Posterior cingulate gyrus (tissue), 11 donors: ENCODE measurements at places on chromosomes 6 and 20.

DNA sequence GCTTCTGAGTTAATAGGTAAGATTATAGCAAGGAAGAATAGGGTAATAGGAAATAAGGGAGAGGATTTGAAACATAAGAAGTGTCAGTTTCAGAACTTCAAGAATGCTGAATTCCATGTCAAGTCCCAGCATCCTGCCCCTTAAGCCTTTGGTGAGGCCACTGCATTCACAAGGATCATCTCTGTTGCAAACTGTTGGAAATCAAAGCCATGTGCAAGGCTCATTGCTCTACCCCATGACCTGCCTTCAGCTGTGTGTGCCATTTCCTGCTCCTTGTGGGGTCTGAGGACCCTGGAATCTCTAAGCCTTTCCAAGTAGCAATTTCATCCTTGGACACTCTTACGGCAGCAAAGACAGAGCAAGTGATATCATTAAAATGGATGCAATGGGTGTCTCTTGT is 203.0 kb downstream of the CDC5L start:
- DNase-seq: no peak

GRCh38 chr20:58688840-58689239 is 3.8 kb upstream of the NPEPL1 start:
- DNase-seq: no peak

GRCh38 chr6:136859430-136859829 is 37.0 kb downstream of the PEX7 start:
- no peak for DNase-seq

- DNase-seq: no peak
These were observed 987.7 kb downstream of the GRIK2 start for GRCh38 chr6:102381203-102381602.

DNA sequence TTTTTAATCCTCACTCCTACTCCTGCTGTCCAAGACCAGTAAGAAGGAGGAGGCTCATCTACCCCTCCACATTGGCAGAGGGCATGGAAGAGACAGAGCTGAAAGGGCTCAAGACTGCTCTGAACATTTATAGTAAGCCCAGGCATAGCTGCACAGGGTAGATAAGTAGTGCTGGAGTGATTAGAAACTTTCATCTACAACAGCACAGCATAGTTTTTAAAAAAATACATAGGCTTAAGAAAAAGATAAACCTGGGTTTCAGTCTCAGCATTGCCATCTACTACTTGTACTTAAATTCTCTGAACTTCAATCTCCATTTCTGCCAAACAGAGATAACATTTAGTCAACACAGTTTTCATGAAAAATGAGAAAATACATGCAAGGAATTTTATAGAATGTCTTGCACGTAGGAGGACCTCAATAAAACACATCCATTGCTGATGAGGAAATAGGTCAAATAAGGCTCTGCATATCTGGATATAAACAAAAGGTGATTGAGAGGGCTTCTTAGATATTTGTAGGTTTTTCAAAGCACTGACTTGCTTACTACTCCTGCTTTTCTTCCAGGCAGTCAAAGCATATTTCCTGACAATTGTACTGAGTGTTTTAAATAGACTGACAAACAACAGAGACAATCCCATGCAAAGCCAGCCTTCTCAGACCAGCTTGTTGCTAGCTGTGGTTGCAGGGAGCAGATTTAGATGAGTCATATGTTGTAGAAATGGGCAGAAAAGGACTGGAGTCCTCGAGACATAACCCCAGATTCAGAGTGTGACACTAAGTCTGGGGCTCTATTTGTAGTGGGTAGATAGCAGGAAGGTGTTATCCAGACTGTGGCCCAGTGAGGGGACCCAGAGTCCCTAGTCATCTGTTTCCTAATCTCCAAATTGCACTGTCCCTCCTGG is 107.4 kb upstream of the TAB2 start:
- DNase-seq: no peak

DNA sequence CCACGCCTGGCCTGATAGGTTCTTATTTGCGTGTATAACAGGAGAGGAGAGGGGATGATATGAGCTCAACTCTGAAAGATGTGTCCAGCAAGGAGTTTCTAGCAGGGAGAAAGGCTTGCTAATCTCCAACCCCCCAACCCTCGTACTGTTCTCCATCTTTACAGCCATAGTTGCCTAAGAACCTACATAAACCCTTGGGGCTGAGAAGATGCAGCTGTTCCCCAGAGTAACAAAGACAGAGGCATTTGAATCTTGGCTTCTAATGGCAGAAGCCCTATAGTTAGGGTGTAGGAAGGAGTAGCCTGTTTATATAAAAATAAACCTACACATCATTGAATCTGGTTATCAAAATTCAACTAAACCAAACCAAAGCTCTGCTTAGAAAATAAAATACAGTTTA is 631.4 kb upstream of the SLC35B3 start:
- DNase-seq: no peak

DNA sequence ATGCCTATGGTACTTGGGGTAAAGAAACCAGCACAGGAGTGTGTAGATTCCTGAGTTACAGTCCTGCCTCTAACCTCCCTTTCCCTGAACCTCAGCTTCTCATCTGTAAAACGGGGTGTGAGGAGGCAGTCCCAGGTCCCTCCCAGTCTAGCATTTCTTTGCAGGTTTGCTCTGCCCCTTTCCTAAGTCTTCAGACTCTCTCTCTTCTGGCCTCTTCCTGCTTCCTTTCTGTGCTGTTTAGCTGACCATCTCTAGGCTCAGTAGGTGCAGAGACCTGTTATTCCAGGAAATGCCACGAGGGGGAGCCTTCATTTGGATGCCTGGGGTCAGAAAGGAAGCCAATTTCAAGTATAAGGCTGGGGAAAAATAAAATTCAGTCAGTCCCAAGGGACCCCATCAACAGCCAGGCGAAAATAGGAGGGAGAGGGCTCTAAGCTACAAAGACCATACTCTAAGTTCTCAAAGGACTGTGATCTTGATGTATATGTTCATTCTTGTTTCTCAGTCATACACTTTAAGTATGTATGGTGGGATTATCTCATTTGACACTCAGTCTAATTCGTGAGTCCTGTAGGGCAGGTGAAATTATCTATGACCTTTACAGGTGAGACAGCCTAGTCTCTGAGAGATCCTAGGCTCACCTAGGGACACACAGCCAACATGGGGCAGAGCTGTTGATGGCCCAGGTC is 89.1 kb downstream of the NCR2 start:
- peak; percentile 72 for DNase-seq

GRCh38 chr6:47239546-47239945 is 70.2 kb downstream of the TNFRSF21 start:
- peak; percentile 29 for DNase-seq

DNA sequence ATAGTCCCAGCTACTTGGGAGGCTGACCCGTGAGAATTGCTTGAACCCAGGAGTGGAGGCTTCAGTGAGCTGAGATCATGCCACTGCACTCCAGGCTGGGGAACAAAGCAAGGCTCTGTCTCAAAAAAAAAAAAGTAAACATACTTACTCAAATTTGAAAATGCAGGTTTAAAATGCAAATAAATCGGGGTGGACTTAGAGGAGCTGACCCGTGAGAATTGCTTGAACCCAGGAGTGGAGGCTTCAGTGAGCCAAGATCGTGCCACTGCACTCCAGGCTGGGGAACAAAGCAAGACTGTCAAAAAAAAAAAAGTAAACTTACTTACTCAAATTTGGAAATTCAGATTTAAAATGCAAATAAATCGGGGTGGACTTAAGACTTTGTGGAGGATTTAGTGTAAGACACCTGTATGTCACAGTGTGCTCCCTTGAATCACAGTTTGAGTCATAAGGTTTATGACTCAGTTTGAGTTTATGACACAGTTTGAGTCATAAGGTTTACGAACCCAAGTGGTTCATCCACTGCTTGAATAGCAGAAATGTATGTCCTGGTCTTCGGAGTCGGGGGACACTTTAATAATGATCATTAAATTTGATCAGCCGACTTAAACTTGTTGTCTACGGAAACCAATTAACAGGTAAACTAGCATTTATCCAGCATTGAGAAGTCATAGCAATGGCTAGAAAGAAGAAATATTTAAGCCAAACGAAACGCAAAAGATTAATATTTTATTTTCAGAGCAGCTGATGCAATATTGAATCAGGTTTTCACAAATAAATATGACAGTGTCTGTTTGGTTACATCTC is 6.8 kb upstream of the MRPS10 start:
- no peak for DNase-seq

- no peak for DNase-seq
These were observed 45.8 kb downstream of the OR2J2 start for GRCh38 chr6:29216528-29216927.

GRCh38 chr6:52532457-52532856 is 44.4 kb downstream of the TRAM2 start:
- no peak for DNase-seq

DNA sequence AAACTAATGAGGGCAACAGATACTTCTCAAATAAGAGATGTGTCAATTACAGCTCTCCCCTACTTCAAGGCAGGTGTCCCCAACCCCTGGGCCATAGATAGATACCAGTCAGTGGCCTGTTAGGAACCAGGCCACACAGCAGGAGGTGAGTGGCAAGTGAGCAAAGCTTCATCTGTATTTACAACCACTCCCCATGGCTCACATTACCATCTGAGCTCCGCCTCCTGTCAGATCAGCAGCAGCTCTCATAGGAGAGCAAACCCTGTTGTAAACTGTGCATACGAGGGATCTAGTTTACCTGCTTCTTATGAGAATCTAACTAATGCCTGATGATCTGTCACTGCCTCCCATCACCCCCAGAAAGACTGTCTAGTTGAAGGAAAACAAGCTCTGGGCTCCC is 422.1 kb downstream of the GJA1 start:
- no peak for DNase-seq

DNA sequence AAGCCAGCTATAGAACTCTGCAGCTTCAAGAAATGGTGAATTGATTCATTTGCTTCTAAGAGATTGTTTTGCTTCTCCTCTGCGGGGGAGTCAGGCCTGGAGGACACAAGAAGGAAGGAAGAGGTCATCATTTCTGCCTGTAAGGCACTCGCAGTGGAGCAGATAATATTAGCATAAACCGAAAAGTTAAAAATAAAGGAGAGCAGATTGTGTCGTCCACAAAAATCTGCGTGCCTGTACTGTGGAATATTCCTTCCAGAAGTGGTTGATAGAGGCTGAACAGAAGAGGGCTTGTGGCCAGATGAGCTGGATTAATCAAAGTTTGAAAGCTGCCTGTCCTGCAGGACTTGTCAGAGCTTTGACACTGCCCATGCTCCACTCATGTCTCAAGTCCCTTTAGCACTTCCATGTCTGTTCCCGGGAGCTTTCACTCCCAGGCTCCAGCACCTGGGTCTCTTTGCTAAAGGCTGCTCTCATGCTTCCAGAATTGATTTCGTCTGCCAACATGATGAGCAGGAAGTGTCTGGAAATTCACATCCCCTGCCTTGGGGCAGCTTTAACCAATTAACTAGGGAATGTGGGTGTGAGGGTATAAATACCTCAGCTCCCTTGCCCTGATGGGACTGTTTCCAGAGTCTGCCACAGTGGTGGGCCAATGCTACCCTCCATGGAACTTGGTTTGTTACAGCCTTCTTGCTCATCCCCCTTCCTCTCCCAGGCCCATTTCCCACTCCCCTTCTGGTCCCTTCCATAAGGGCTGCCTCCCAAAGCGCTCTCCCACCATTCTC is 65.1 kb upstream of the STX16 start:
- no peak for DNase-seq

- peak; percentile 18 for DNase-seq
These were observed at the start of gene FAM162B for GRCh38 chr6:116764961-116765841. Gene FAM162B (minus strand): TSS chr6:116765719. CDS start chr6:116765576, 143 bp downstream.

DNA sequence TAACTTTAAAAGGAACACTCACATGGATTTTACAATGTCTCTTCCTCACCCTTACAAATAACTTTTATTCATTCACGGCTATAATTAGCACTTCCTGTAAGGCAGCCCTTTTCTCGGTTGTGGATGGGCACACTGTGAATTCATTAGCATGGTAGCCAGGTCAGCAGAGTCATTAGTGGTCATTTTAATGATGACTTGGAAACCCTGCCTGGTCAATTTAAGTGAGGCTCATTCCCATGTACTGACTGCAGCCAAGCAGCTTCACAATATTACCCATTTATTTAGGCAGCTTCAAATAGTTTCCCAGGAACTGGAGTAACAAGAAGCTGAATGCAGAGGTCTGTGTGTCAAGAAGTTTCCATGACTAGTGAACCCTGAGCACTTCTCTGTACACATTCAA is 248.8 kb downstream of the KHDC1L start:
- no peak for DNase-seq

DNA sequence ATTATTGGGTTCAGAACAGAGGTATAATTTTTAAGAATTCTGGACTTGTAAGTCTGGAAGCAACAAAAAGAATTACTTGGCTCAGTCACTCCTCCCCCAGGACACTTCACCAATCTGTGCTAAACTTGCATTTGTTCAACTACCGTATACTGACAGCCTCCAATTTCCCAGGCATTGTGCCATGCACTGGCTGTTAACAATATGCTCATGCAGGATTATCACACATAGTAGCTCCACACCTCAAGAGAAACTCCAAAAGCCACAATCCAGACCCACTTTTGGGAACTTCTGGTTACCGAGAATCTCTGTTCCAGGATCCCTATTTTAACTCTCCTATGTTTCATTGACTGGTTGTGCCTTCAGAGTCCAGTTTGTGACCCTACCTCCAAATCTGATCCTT is 7.7 kb downstream of the ADGRF1 start:
- no peak for DNase-seq

- no peak for DNase-seq
These were observed 102.4 kb downstream of the F13A1 start for GRCh38 chr6:6217855-6218758.

DNA sequence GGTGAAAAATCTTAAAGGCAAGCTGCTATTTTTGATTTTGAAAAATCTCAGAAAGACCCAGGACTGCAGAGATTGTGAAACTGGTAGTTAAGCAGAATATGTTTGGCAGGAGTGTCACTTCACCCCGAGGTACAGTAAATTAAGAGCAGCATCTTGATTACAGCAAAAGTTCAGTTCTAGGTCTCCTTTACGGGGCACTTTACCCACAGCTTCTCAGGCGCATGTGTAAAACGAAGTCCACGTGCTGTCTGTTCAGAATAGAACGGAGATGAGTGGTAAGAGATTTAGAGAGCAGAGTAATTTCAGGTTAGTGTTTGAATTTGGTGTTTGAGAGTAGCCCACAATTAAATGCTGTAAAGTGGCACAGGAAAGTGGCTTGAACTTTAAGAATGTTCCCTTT is 84.0 kb downstream of the FARS2 start:
- no peak for DNase-seq

DNA sequence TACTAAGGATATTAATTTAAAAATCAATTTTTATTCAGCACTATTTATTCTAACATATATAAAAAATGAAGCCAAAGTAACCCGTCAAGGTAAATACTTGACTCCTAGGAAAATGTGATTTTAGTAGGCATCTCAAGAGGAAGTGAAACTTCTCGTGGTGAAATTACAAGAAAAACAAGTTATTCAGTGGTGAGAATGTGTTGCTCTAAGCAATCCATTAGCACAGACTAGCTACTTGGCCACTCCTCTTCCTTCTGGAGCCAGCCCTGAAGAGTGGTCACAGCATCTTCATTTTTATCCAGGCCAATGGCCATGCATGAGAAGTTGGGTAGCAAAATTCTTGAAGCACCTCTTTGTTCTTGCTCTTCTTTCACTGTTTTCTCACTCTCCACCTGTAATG is 40.4 kb upstream of the GFRAL start:
- DNase-seq: no peak

GRCh38 chr6:88008411-88008810 is 39.2 kb upstream of the SPACA1 start:
- no peak for DNase-seq

GRCh38 chr6:97909380-97909779 is 626.4 kb upstream of the MMS22L start:
- DNase-seq: no peak

GRCh38 chr6:35167505-35167904 is 26.4 kb upstream of the TCP11 start:
- no peak for DNase-seq
